ENCODE measurements at places on chromosomes 3 and 15.

GRCh38 chr3:10977892-10978510 lies 14.5 kb upstream of the SLC6A1 start:
- DNase-seq: peak; percentile 76

DNA sequence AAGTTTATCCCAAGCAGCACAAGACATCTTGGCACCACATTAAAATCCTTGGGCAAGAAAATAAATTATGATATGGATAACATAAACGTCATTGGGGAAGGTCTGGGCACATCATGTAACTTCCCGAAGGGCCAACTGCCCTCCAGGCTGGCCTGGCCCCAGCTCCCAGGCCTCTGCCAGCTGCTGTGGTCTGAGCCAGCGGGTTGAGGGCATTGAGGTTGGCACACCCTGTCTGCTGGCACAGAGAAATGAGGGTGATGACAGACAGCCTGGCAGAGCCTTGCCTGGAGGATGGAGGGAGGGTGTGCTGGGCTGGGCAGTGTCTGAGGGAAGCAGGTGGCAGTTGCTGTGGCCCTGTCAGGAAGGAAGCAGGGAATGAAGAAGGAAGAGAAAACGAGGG lies 3.3 kb upstream of the RBSN start:
- DNase-seq: no peak

DNA sequence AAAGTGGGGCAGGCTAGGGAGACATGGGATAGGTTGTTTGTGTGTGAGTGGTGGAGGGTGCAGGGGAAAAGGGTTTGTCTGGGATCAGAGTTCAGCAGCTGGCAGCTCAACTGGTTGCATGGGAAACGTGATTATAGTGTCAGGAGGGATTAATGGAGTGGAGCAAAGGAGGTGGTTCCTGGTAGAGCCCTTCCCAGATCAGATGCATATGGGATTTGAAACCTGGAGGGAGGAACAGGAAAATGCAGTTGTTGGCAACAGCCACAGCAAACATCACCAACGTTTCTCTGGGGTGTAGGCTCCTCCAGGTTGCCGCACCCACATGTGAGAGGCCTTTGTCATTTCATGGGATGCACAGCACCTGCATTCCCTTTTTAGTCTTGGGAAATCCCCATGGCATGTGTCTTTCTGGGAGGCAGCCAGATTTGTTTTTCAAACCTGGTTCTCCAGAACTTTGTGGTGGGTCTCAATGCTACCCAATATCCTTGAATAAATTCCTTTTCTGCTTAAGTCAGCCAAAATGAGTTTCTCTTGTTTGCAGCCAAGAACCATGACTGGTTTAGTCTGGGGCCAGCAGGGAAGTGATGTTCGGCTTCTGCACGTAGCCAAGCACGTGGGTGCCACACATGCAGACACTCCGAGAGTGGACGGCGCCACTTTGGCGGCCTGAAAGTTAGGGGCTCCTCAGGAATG lies 61.3 kb downstream of the BDH1 start:
- no peak for DNase-seq

- DNase-seq: no peak
These were observed 3.3 kb downstream of the TRIM71 start for GRCh38 chr3:32820971-32821685.

- DNase-seq: no peak
These were observed 100.1 kb upstream of the SPATA12 start for GRCh38 chr3:56960234-56960917.

- no peak for DNase-seq
These were observed 372.7 kb upstream of the ATP10A start for GRCh38 chr15:26235864-26236263.

GRCh38 chr3:32757618-32758374 lies 60.0 kb upstream of the TRIM71 start:
- no peak for DNase-seq

GRCh38 chr15:81760686-81761085 lies 285.1 kb downstream of the MEX3B start:
- DNase-seq: no peak

DNA sequence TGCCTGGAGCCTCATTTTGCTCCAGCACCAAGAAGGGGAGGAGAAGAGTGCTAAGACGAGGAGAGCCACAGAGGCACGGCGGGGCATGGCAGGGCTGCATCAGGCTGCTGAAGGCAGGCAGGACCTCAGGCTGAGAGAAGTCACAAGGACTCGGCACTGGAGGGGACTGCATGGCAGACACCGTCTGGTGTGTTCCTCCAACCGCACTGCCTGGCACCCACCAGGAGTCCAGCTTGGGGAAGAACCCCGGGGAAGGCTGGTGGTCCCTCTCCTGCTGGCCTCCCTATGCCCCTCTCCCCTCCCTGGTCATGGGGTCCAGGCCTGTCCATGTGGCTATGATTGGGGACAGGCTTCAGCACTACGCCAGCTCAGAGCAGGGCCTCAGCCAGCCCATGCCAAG lies 153.2 kb upstream of the MEF2A start:
- no peak for DNase-seq

DNA sequence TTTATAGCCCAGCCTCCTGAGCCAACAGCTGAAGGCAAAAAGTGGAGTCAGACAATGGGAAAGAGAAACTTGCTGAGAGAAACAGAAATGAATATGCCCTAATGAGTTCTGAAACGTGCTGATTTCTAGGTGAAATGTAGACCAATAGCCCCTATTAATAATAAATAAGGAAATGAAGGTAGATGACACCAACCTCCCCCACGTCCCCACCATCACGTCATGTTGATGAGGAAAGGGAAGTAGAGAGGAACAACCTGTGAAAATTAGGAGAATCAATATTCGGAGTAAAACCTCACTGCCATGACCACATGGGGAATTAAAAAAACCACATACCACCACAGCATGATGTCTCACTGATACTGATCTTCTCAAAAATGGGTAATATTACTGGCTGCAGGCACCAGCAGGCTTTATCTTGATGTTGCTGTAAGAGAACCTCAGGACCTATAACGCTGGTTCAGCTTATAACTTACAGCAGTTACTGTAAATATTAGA lies 64.0 kb downstream of the KAT2B start:
- no peak for DNase-seq

DNA sequence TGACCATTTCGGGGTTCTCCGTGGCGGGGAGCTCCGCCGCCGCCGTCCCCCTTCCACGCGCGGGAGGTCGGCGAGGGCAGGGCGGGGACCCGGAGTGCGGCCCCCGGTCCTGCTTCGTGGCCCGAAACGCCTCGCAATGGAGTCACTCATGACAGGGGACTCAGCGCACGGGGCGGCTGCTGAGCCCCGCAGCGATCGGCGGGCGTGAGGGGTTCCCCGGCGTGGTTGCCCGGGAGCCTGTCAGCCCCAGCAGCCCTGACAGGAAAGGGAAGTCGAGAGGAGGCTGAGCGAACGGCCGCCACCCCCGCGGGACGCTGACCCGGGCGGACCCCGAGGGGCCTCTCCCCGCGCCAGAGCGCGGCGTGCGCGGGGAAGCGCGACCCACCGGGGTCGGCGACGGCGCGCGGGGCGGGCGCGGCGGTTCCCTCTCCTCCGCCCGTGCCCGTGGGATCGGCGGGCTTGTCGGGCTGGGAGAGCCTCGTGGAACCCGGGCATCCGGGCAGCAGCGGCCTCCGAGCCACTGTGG lies 564 bp upstream of the PIGZ start:
- DNase-seq: no peak

DNA sequence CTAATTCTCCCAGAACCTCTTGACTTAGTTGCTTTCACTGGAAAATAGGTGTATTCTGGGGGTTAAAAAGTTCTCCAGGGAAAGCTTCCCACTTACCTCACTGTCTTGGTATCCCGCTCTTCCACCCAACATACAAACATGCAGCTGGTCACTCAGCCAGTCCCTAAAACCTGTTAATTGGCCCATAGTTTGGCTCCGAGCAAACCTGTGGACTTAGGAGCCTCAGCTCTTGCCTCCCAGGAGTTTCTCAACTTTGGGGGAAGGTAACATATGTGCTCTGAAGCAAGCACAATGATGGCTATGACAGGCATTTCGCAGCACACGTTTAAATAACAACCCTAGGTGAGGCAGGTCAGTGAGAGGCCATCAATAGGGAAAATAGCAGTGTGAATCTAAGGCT lies 25.8 kb upstream of the LRRFIP2 start:
- DNase-seq: no peak

GRCh38 chr3:114308830-114309229 lies 15.0 kb downstream of the TIGIT start:
- no peak for DNase-seq

DNA sequence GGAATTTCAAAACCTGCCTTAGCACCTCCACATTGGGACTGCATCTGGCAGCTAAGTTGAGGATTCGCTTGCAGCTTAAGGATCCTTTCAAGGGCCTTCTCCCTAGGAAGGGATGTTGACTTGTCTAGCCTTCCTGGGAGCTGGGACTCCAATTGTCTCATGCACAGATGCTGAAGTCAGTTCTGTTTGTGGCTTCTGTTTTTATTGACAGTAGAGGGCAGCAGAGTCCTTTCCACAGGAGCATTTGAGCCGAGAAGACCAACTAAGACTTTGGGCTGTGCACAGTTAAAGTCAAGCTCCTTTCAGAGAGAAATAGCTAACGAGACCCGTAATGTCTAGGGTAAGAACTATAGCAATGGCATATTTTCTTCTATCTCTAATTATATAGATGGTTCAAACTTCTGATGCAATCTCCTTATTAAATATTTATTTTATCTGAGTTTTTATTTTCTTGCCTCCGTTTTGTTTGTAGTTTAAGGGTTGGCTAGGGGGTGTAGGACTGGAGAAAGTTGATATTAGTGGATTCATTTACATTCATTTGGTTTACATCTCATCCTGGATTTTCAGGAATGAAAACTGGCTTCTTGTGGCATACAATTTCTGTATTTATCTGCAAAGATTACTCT lies 59.7 kb upstream of the KBTBD8 start:
- DNase-seq: peak; percentile 26

- no peak for DNase-seq
These were observed 34.1 kb upstream of the POLG start for GRCh38 chr15:89368566-89369223.

GRCh38 chr15:58771621-58772250 lies 634 bp downstream of the MINDY2 start:
- peak; percentile 34 for DNase-seq

GRCh38 chr15:51731549-51732267 lies 5.7 kb downstream of the LYSMD2 start:
- DNase-seq: peak; percentile 69

DNA sequence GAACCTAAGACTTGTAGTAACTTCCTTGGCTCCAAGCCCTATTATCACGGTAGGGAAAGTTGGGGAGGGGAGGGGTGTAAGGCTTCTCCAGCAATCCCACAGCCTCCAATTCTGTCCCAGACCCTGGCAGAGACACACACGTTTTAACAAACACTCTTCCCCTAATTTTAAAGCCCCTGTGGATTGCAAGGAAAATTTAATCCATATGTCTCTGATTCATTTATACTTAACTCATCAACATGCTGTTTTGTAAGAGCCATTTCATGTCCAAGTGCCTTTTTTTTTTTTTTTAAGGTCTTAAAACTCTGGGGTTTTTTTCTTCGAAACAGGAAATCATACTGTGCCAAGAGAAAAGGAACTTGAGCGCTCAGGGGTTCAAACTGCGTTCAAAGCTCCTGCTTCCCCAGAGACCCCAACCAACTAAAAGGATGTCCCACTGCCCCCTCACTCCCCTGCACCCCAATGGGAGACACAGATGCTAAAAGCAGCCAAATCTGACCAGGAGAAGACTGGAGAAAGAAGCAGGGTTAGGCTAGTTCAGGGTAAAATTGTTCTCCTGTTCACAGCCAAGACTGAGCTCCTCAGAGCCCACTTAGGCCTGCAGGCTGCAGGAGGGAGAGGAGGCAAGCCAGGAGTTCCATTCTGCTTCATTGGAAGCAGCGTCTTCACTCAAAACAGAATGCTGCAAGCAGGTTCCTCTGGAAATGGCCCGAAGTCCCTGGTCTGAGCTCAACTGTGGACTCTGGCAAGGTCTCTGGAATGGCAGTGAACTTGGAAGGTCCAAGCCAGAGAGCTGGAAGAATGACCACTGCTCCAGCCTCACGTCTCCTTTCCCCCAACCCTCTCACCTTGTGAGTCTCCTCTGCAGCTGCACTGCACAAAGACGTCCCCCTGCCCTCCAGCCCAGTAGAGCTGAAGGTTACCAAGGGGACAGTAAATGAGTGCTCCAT lies 172.5 kb downstream of the NTRK3 start:
- DNase-seq: no peak

DNA sequence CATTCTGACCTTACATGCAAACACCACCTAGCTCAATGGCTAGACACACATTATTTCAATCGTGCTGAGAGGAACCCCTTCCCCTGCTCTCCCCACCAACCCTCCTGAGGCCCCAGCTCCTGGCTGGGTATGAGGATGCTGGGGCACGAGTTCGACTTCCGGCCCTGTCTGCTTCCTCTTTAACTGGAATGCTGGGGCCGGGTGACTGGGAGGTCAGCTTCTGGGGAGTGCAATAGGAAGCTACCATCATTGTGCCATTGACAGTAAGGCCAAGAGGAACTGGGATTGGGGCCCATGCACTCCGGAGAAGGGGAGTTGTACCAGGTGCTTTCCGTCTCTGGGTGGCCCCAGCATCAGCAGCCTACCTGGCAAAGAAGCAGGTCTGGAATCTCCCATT lies 15.6 kb upstream of the TLE3 start:
- DNase-seq: no peak

GRCh38 chr15:58539548-58539947 lies 107.8 kb downstream of the LIPC start:
- no peak for DNase-seq

GRCh38 chr3:46607603-46608028 lies 4.7 kb upstream of the FAM240A start:
- no peak for DNase-seq

DNA sequence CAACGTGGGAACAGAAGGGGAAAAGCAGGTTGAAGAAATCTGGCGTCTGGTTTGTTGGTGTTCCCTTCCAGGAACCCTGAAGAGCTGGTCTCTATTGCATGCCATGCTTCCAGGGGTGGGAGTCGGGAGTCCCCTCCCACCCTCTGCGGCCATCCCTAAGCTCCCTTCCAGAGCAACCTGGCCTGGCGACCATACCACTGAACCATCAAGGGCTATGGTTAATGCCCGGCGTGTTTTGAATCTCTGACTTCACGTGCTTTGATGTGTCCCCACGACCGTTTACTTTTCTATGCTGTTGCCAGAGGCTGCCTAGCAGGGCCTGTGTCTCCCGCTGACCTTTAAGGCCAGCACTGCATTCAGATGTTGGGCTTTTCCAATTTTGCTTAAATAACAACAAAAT lies 696 bp upstream of the SNRK start:
- DNase-seq: no peak

GRCh38 chr15:51289290-51289689 lies 49.1 kb downstream of the CYP19A1 start:
- DNase-seq: no peak

DNA sequence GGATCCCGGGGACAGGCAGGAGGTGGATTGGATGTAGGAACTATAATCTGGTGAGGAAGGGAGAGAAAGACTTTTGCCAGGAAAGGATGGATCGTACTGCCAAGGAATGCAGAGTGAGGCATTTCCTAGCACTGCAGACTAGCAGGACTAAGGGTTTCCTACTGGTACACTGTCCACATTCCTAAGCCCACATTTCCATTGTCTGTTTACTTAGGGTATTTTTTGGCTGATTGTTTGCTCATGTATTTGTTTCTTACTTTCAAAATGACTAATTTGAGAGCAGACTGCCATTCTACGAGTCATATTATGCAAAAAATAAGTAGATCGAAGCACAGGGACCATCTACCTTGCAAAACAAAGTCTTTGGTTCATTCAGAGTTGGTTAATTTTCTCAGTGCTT lies 1029.5 kb upstream of the NR2F2 start:
- DNase-seq: peak; percentile 41

GRCh38 chr3:190941694-190942260 lies 79.3 kb upstream of the GMNC start:
- no peak for DNase-seq

Measured in hepatic stellate cell (primary cell).